ENCODE measurements at places on chromosomes 4 and X. TPM values are rescaled to one million over a fixed set of nuclear protein-coding genes. Genes with fewer than 3 reads are reported as not detected.

GRCh38 chrX:40085102-40085551, 12.6 kb downstream of the BCOR start:
- peak; percentile 15 for DNase-seq

GRCh38 chr4:106996490-106996889, 39.6 kb downstream of the DKK2 start:
- DNase-seq: no peak

GRCh38 chr4:137700751-137701150, 168.5 kb upstream of the PCDH18 start:
- DNase-seq: peak; percentile 76

GRCh38 chr4:78644744-78645330, 93.3 kb downstream of the ANXA3 start:
- peak; percentile 66 for DNase-seq

- DNase-seq: no peak
Measured at GRCh38 chr4:141757287-141757686, 120.9 kb downstream of the IL15 start.

- no peak for DNase-seq
Measured at GRCh38 chr4:41865306-41865980, 69.8 kb upstream of the TMEM33 start.

GRCh38 chr4:160202802-160203201, 1099.9 kb downstream of the RAPGEF2 start:
- DNase-seq: no peak

GRCh38 chr4:89070041-89070440, 13.1 kb upstream of the FAM13A start:
- no peak for DNase-seq

DNA sequence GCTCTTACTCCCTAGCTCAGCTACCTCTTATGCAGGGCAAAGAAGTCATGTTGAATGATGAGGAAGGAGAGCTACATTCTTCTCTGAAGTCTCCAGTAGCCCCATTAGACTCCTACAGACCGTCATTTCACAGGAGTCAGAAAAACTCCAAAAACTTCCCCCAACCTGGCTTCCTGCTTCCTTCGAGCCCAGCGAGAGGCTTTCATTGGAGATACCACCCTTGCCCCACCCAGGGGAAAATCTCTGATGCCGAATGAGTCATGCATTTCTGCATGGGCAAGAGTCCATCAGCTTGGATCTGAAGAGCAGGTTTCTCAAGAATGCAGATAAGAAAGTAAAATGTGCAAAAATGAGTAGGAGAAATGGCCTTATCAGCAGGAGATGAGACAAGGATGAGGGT, 53.0 kb downstream of the ARSF start:
- DNase-seq: no peak

DNA sequence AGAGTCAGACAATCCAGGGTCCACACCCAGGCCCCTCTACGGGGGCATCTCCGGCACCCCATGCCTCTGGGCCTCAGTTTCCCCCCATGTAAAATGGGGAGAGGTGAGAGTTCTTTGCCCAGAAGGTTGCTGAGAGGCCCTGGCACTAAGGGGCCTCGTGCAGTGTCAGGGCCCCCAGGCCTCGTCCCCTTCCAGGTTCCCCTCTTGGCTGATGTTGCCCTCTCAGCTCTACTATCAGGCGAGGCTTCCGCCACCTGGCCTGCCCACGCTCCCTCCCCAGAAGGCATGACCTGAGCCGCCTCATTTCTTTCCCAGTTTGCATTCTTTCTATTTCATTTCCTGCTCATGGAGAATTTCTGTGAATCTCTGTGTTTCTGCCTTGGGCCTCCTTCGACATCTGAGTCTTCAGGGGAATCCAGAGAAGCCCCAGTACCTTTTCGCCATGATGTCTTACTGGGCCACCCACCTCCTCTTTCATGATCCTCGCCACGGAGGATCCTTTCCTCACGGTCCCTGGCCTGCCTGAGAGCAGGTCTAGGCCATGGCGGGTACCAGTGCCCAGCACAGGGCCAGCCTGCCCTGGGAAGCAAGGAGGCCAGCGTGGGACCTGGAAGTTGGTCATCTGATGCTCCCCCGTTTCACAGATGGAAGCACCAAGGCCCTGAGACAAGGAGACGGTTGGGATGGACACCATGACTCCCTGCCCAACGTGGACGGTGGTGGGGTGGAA, 21.9 kb upstream of the MRFAP1 start:
- no peak for DNase-seq

DNA sequence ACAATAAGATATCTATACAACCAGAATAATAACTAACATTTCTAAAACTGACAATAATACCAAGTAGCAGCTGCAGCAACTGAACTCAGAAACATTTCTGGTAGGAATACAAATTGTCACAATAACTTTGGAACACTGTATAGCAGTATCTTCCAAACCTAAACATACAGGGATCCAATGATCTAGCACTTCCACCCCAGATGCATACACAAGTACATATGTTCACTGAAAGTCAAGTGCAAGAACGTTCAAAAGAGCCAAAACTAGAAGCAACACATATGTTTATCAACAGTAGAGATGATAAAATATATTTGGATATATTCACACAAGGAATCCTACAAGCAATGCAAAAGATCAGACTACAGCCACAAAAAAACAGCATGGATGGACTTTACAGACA, 46.2 kb downstream of the MAPK10 start:
- no peak for DNase-seq

DNA sequence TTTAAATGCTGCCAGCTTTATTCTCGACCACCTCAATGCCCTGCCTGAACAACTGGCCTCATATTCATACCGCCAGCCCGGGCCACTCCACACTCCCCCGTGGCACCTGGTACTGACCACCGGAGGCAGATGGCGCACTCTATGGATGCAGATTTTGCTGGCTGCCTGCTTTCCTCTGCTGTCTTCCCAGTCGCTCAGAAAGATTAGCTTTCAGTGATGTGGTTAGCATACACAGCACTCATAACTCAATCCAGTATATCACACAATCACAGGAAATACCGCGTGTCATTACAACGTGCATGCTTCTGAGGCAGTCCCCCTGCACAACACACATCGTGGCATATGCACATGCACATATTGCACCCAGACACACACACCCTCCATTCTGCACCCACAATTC, 147.2 kb upstream of the BCOR start:
- no peak for DNase-seq

DNA sequence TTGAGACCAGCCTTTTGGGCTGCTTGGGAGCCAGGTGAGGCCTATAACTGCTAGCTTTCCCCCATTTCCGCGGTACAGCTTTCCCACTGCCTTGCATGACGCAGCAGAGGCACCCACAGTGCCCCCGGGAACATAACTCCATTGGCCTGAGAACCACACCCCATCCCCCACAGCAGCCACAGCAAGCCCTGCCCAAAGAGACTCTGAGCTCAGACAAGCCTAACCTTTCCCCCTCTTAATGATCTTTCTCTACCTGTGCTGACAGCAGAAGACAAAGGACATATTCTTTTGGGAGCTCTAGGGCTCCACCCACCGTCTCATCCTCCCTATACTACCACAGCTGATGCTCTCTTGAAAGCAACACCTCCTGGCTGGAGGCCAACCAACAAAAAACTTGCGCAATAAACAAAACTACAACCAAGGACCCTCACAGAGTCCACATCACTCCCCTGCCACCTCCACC, 114.8 kb downstream of the FANCB start:
- no peak for DNase-seq

DNA sequence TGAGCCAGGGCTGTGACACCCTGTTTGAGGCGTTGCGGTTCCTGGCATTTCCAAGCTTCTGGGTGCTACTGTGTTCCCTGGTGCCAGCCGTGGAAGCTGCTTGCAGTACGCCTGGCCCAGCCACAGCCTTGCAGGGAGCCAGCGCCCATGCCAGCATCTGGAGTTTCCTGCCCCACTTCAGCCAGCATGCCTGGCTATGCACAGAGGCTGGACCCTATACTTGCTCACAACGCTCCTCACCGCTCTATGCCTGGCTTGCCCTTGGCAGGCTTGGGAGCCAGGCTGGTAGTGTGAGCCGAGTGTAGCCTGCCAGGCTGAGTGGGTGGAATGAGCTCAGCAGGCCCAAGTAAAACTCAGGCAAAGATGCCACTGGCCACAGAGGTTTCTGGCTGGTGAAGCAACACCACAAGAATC, 22.4 kb downstream of the PRRG1 start:
- no peak for DNase-seq

OPRPN gene
- not detected for total RNA-seq

CFAP99 gene
- not detected for total RNA-seq

PAGE5 gene
- not detected for total RNA-seq

FANCB gene
- total RNA-seq: 15.0 TPM

SRP72 gene
- 111 TPM for total RNA-seq

ANXA3 gene
- total RNA-seq: 125 TPM

CTAG2 gene
- total RNA-seq: not detected

RTL3 gene
- total RNA-seq: 2.7 TPM

CXorf65 gene
- not detected for total RNA-seq

All from SJSA1 (cell line).